ENCODE measurements at places on chromosomes 7 and 10.
A peak's percentile ranks its signal among the peaks of the same experiment; 100 is the strongest.

DNA sequence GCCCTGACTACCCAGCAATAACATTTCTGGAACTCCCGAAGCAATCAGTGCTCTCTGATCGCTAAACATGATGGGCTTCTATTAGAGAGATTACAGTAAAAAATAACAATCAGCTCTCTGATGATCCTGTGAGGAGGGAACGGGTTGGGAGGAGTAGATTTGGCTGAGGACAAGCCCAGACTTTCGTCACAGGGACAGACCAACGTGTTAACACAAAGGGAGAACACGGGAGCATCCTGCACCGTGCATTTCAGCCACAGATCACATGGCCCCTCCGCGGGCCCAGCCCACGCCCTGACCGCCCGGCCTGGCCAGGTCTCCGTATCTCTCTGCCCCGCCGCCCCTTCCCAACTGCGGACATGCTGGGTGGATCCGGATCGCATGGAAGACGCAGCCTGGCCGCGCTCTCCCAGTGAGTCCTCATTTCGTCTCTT, 95.0 kb upstream of the AGBL3 start:
- no peak for DNase-seq

GRCh38 chr10:47088656-47089354, 177.6 kb downstream of the PTPN20 start:
- no peak for DNase-seq

DNA sequence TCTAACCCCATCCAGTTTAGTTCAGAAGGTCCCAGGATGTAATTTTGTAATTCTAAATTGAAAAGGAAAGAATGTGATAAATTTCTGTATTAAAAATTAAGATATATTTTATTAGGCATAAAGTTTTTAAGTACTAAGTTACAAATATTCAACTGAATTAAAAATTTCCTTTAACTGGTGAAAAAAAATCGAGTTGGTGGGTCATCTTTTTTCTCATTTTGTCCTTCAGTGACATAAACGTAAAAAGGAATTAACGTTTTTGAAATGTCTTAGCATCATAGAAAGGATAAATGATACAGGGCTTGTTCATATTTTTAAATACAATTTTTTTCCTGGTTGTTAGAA, 88.5 kb downstream of the BTRC start:
- DNase-seq = no peak

DNA sequence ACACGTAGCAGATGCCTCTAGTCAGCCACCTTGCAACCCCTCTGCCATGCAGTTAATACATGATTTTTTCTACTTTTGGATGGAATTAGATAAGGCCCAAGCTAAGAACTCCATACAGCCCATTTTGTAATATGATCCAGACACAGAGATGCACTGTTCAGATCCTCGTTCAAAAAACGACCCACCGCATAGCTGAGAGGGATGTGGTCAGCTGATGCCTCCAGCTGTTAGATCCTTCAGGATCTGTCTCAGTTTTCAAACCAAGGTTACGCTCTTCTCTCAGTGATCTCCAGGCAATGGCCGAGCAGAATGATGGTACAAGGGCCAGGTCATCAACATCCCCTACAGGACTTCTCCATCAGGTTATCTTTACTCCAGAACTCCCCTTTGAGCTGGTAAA, 881.7 kb upstream of the C7orf33 start:
- no peak for DNase-seq

- DNase-seq = no peak
Observed at GRCh38 chr7:139648941-139649425, 125.5 kb downstream of the CLEC2L start.

GRCh38 chr10:129102906-129103693, 363.9 kb upstream of the MGMT start:
- no peak for DNase-seq

DNA sequence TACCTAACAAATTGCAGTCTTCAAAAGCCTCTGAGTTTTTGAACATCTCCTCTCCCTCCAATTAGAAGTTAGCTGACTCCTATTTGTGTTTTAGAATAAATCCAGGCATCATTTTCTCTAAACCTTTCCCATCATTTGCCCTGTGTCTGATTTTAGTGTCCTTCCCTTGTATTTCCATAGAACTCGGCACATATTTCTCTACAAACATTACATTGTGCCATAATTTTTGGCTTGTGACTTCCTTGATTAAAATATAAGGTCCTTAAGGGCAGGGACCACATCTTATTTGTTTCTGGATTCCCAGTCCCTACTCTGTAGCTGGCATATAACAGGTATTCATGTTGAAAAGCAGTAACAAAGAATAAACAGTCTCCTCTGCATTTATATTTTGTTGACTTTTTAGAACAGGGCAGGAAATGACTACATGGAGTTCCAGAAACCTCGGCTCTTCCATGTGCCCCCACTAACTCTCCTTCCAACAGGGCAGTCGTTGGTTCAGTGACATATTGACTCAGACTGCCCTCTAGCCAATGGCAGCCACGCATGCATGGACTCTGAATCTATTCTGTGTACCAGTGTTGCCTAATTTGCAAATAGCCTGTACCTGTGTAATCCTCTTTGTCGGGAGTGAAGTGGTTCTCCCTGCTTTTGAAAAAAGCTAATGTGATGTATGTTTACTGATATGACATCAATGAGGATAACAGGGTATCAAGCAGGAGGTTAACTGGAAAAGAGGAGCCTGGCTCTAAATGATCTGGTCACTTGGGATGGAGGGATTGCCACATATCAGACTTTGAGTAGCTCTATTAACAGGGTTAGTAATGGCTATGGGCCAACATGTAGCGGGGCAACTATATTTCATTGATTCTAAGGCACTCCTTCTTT, 19.8 kb upstream of the CPN1 start:
- no peak for DNase-seq

DNA sequence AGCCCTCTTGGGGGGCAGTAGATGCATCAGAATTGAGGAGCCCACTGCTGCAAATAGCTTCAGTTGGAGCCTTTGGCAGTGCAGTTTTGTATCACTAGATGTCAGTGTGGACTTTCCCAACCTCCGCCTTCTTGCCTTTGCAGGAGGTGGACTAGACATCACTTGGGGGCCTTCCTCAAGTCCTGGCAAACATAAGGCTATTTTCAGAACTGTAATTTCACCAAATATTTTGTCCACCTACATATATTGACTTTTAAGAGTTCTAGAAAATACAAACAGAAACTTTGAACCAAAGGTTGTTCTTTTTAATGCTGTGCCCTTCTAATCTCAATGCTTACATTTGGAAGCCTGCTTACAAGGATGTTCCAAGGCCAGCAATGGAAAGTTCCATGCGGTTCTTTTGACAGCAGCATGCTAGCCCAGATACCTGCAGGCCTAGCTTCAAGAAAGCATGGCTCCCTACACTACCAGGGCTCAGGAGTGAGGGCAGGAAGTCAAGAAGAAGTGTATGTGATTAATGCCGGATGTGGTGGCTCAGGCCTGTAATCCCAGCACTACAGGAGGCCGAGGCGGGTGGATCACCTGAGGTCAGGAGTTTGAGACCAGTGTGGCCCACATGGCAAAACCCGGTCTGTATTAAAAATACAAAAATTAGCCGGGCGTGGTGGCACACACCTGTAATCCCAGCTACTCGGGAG, 8.0 kb upstream of the ZNRF2 start:
- peak; percentile 15 for DNase-seq

DNA sequence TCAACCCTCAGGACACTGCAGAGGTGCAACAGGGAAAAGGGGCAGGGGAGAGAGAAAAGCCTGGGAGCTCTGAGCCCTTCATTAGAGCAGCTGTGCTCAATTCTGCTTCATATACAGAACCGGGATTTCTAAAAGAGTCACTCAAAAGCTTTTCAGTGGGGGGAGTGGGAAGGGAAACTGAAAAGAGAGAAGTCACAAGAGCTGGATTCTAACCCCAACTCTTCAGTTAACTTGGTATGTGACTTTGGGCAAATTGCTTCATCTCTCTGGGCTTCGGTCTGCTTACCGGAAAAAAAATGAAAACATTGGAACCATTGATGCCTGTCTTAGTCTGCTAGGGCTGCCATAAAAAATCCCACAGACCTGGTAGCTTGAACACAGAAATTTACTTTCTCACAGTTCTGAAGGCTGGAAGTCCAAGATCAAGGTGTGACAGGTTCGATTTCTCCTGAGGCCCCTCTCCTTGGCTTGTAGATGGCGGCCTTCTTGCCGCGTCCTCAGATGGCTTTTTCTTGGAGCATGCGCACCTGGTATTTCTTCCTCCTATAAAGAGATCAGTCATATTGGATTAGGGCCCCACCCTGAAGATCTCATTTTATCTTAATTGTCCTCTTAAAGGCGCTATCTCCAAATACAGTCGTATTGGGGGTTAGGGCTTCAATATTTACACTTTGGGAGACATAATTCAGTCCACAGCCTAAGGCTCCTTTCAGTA, 118.3 kb upstream of the KMT2E start:
- DNase-seq = no peak

- peak; percentile 51 for DNase-seq
Observed at GRCh38 chr7:150974468-150975391, 3.4 kb downstream of the KCNH2 start.

DNA sequence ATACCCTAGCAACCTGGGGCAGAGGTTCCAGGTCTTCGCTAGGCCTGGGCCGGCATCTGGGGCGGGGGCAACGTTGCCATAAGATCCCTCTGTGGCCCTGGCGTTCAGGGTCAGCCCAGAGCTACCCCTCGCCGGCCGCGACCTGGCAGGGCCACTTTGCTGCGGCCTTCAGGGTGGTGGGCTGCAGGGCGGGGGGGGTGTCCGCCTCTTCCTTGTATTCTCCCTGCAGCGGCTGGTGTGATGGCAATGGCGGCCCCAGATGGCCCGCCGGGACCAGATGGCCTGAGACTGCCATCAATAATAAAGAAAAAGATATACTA, 539.2 kb upstream of the POT1 start:
- no peak for DNase-seq

GRCh38 chr10:86179961-86180360, 186.6 kb downstream of the GRID1 start:
- no peak for DNase-seq

DNA sequence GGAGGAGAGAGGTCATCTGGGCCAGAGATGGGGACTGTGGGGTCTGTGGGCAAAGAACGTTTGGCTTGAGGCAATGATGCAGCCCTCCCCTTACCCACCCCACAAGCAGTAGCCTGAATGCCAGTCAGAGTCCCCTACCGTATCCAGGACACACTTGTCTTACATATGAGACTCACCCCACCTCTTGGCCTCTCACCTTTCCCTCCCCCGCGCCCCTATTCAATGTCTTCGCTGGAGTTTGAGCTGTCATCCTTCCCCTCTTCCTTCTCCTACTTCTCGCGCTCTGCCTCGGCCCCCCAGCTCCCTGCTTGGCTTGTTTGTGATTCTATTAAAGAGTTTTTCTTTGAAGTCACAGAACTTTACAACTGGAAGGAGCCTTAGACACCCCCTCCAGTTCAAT, 8.9 kb downstream of the PRRT4 start:
- no peak for DNase-seq

GRCh38 chr7:78225534-78225933, 427.0 kb downstream of the PHTF2 start:
- no peak for DNase-seq

- DNase-seq = no peak
Observed at GRCh38 chr7:15839416-15840100, 153.1 kb upstream of the MEOX2 start.

DNA sequence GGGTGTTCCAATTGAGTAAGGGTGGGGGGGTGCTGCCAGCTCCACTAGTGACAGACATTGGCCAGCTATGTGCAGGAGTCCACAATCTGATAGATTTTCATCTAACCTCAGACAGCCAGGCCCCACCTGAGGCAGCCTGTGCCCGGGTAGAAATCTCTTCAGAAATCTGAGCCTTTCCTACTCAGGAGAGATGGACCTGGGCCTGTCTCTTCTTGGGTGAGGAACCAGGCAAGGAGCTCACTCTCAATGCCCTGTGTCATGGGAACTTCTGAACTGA, 86.9 kb downstream of the UBE2H start:
- DNase-seq = no peak

DNA sequence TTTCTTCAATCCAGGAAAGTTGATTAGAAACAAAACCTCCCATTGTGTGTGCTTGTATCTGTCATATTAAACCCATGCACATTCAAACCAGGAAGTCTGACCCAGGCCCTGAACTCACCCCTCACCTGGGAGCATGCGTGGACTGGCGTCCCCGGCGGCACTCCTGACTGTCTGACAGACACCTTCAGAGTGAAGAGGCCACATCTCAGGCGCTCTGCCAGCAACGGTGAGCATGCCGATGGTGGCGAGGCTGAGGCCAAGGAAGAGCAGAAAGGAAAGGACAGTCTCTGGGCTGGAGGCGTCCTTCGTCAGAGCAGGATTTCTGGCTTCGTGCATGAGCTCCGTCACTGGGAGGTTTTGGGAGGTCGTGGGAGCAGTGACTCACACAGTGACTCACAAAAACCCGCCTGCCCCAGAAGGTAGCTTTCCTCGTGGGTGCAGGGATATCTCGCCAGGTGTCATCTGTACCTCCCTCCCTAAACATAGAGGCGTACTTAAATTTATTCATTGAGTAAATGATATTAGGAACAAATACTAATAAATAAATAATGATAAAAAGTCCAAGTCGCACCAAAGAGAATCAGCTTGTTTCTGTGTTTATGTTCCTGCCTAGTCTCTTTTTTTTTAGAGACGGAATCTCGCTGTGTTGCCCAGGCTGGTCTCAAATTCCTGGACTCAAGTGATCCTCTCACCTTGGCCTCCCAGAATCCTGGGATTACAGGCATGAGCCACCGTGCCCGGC, 13.5 kb downstream of the IQCE start:
- no peak for DNase-seq

- no peak for DNase-seq
Observed at GRCh38 chr10:131851346-131851745, 49.5 kb upstream of the PPP2R2D start.

DNA sequence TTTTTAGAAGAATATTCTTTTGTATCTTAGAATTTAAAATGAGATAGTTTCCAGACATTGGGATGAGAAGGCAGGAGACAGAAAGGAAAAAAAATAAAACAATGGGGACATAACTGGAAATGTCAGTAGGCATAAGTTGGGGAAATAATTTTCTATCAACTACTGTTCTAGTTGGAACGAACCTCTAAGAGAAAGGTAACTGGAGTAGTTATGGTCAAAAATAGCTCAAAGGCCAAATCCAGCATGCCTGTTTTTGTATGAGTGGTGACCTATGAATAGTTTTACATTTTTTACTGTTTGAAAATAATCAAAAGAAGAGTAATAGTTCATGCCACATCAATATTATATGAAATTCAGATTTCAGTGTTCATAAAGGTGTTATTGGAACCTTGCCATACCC, 252.2 kb upstream of the CSTF2T start:
- no peak for DNase-seq

GRCh38 chr7:51275532-51275931, 41.1 kb downstream of the COBL start:
- no peak for DNase-seq

GRCh38 chr7:77330169-77330882, 85.8 kb downstream of the GSAP start:
- no peak for DNase-seq

DNA sequence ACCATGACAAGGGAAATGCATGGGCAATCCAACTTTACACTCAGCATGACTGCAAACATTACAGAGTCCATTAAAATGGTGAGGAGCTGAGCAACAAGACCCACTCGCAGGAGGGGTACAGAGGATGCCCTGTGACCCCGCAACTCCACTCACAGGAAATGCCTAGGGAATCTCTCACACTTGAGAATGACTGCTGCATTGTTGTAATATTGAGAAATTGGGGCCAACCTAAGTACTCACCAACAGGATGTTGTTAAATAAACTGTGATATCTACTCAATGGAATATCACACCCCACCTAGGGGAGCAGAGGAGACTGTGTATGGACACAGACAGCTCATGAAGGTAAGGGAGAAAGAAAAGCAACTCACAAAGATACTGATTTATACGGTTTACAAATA, 53.4 kb upstream of the CAMK2B start:
- no peak for DNase-seq

- DNase-seq = no peak
Observed at GRCh38 chr7:110386913-110387312, 704.0 kb upstream of the LRRN3 start.

GRCh38 chr10:62778125-62778524, 26.4 kb upstream of the ADO start:
- no peak for DNase-seq

All from stimulated activated CD4-positive, alpha-beta T cell treated with anti-CD3 and anti-CD28 coated beads, TNF-alpha, amount 100 ng/mL, for 1 hour (primary cell).